ENCODE measurements at places on chromosomes 16 and 17.

- no peak for DNase-seq
These were observed 91.8 kb downstream of the RGS9 start for GRCh38 chr17:65228734-65229620.

DNA sequence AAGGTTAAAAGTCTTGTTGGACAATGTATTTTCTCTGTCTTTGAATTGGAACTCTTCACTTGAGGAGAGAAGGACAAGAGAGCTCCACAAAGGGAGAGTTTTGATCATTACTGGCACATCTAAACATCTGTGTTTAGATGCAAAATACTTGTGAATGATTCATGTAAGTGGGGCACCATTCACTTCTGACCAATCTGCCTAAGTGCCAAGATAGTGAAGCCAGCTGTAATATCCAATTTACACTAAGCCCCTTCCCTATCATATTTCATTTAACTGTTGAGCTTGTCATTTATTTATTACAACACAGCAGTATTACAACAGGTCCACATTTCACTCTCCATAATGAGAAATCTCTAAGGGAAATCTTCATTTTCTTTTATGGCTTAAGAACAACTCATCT is 832.3 kb upstream of the GOT2 start:
- DNase-seq, result no peak

- no peak for DNase-seq
These were observed 56.4 kb downstream of the ABR start for GRCh38 chr17:1123393-1123831.

DNA sequence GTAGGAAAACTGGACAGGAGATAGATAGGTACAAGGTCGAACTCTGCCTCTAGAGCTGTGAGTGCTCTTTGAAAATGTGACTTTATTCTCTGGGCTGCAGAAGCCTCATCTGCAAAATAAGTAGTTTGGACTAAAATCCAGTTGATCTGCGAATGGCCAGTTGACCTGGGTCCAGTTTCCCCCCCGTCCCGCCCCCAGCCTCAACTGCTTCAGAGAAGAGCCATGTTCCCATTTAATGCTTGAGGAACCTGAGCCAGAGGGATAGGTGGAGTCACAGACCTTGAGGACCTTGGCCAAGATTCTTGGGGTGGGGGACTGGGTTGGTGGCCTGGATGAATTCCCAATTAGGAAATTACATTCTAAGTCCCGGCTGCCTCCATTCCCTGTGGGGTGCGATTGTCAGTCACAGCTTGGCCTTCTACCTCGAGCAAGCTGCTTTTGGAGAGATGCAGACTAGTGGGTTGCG is 14.1 kb downstream of the TBX2 start:
- DNase-seq, result no peak

GRCh38 chr17:48054238-48055185 is 6.4 kb downstream of the NFE2L1 start:
- no peak for DNase-seq

DNA sequence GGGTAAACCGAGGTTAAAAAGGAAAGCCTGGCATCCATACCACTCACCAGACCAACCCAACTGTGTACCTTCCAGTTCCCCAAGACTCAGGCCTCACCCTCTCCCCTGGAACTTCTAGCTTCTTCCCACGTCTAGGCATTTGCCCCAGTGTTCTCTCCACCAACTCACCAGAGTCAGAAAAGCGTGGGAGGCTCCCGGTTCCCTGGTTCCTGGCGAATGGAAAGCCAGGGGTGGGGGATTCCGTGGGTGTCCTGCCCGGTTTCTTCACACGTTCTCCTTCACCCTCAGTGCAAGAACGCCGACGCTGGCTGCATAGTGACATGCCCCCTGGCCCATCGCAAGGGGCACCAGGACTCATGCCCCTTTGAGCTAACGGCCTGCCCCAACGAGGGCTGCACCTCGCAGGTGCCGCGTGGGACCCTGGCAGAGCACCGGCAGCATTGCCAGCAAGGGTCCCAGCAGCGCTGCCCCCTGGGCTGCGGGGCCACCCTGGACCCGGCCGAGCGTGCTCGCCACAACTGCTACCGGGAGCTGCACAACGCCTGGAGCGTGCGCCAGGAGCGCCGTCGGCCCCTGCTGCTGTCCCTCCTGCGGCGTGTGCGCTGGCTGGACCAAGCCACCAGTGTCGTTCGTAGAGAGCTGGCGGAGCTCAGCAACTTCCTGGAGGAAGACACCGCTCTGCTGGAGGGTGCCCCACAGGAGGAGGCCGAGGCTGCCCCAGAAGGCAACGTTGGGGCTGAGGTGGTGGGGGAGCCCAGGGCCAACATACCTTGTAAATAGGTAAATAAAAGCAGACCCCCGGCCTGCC is 1.7 kb downstream of the RNF151 start:
- no peak for DNase-seq

DNA sequence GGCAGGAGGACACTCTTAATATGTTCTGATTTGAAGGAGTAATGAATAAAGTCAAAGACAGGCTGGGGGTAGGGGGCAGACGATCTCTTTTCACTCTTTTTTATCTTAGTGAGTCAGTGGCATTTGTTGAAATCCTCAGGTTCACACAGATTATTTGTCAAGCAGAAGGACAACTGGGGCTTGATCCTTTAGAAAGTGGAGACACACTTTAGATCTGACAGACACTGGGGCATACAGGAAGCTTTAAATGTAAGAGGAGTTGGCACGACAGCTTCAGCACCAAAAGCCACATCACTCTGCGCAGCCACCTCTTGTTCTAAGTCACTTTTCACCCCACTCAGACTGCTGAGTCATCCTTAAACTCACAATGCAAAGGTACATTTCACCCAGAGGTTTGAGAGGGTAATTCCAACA is 121.5 kb downstream of the STXBP4 start:
- DNase-seq, result no peak

DNA sequence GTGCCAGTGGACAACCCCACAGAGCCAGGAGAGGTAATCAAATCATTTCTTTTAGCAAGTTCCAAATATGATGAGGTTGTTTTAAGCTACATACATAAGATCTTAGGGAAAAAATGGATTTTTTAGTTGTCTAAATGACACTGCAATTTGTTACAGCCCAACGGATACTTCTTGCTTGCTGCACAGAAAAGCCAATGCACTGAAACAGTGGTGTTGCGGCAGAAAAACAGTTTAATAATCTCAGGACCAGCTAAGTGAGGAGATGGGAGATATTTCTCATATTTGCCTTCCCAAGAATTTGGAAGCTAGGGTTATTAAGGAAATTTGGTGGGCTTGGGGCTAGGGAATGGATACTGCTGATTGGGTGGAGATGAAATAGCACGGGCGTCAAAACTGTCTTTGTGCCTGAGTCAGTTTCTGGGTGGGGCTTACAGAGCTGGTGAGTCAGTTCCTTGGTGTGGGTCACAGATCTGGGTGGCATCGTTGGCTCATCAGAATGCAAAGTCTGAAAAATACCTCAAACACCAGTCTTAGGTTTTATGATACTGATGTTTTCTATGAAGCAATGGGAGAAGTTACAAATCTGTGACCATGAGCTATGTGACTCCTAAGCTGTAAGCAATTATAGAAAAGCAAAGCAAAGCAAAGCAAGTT is 255.4 kb downstream of the IRX3 start:
- no peak for DNase-seq

- no peak for DNase-seq
These were observed 7.5 kb upstream of the ARMC5 start for GRCh38 chr16:31451681-31452351.

DNA sequence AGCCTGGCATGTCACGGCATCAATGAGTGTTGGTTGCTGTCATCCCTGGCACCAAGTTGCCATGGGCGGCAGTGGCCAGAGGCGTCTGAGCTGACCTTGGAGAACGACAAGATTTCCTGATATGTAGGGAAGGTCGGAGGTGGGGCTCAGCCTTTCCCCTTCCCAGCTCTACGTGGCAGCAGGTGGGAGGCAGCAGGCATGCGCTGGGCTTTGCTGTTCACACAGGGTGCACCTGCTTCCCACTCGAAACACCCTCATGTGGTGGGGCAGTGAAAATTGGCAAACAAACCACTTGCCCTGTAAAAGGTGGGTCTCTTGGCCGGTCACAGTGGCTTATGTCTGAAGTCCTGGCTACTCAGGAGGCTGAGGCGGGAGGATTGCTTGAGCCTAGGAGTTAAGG is 12.3 kb upstream of the TFAP4 start:
- DNase-seq, result no peak

Measured in activated T-helper 1 cell treated with anti-CD3 and anti-CD28 coated beads, Interleukin-2, amount 50 U/mL, for 16 hours (primary cell).